ENCODE measurements at places on chromosomes 13 and 19. TPM values are rescaled to one million over a fixed set of nuclear protein-coding genes. Genes with fewer than 3 reads are reported as not detected.
A peak's percentile ranks its signal among the peaks of the same experiment; 100 is the strongest.

WTIP gene
- total RNA-seq = 0.83 TPM

KLF2 gene
- total RNA-seq = 37.5 TPM

METTL21C gene
- not detected for total RNA-seq

PODNL1 gene
- not detected for total RNA-seq

MATK gene
- 28.1 TPM for total RNA-seq

SARS2 gene
- 43.1 TPM for total RNA-seq

HAUS8 gene
- 36.4 TPM for total RNA-seq

MEDAG gene
- total RNA-seq = not detected

CYP2A6 gene
- not detected for total RNA-seq

CASP14 gene
- total RNA-seq = not detected

ZNF414 gene
- 25.7 TPM for total RNA-seq

FFAR3 gene
- total RNA-seq = not detected

LCP1 gene
- total RNA-seq = 869 TPM

GRCh38 chr13:105184201-105184600 is 1351.3 kb downstream of the EFNB2 start:
- no peak for DNase-seq

DNA sequence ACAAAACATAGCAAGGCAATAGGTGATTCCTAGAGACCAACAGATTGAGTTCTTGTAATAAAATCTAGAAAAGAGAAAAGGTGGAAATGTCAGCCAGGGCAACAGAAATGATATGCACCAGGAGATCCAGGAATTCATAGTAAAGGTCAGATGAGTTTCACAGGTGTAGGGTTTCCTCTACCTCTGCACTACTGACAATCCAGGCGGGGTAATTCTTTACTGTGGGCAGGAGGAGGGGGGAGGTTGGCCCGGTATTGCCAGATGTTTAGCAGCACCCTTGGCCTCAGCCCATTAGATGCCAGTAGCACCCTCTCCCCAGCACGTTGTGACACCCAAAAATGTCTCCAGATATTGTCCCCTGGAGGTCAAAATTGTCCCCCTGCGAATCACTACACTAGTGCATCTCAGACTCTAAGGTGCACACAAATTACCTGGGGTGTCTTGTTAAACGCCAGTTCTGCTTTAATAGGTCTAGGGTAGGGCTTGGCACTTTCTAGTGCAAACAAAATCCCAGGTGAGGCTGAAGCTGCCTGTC is 3.5 kb upstream of the UBAC2 start:
- no peak for DNase-seq

- no peak for DNase-seq
These were observed 4.8 kb downstream of the DHDH start for GRCh38 chr19:48938256-48938655.

GRCh38 chr13:113749967-113750366 is 9.1 kb upstream of the TMEM255B start:
- no peak for DNase-seq

DNA sequence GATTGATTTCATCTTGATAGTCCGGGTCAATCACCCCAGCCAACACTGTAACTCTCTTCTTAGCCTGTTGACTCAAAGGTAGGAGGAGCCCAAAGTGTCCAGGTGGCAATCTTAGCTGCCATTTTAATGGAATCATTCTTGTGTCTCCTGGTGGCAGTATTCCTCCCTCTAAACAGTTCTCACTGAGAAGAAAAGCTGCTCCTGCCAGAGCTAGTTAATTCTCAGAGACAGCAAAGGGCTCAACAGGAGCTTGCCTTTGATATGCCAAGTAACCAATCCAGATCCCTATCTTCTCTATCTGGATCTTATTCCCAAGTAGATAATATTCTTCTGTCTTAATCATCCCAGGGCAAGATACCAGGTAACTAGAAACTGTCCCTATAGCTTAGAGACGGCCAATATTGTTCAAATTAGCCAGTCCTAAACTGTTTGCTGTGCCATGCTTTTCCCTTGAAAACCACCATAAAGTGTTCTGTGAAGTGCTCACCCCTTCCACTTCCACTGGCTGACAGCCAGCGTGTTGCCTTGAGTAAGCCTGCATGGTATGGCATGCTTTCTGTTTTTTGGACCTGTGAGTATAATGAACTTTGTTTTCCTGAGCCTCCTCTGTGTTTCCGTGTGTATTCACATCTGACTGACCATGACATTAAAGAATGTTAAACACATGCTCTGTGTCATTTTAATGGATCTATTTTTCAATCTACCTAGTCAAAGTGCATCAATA is 463.7 kb upstream of the SLITRK5 start:
- DNase-seq = no peak

- DNase-seq = no peak
These were observed 8.5 kb upstream of the EEF1AKMT1 start for GRCh38 chr13:20782116-20782708.

DNA sequence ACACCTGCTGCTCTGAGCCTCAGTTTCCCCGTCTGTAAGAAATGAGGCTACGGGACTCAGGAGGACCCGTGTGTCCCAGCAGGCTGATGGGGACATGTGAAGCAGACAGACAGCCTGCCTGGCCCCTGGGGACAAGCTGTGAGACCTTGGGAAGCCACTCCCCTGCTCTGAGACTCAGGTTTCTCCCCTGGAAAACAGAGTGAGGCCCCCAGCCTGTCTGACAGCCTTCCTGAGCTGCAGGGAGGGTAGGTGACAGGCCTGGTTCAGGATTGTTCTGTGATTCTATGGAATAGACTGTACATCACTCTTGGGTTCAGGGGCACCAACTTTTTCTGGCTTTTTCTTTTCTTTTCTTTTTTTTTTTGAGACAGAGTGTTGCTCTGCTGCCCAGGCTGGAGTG is 2.9 kb upstream of the NTF4 start:
- DNase-seq = no peak

- no peak for DNase-seq
These were observed 85.1 kb downstream of the TNFRSF19 start for GRCh38 chr13:23655321-23655720.

GRCh38 chr13:19158526-19159174 is 23.0 kb downstream of the TUBA3C start:
- no peak for DNase-seq

DNA sequence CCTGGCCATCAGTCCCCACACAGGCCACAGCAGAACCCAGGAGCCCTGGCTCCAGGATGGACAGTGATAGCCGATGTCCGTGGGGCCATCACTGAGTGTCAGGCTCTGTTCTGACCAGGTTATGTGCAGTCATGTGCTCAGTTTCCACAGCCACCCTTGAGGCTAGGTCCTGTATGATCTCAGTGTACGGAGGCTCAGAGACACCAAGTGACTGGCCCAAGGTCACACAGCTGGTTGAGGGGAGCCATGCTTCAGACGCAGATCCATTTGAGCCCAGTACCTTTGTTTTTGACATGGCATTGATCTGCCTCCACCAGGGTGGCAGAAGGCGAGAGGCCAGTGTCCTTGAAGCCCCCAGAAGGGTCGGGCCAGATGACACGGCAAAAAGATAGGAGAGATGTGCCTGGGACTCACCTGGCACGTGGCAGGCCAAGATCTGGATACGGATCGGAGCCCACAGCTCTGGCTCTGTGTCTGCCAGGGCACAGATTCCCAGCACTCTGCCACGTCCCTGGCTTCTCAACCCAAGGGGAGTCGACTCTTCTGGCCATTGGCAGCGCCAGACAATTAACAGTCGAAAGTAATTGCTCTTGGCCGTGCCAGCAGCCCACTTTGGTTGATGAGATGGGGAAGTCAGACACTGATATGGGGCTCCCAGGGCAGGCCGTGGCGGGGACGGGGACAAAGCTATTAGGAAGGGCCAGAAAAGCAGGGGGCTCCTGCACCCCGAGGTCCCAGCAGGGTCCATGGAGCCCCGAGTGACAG is 15.6 kb downstream of the EVI5L start:
- DNase-seq = no peak

DNA sequence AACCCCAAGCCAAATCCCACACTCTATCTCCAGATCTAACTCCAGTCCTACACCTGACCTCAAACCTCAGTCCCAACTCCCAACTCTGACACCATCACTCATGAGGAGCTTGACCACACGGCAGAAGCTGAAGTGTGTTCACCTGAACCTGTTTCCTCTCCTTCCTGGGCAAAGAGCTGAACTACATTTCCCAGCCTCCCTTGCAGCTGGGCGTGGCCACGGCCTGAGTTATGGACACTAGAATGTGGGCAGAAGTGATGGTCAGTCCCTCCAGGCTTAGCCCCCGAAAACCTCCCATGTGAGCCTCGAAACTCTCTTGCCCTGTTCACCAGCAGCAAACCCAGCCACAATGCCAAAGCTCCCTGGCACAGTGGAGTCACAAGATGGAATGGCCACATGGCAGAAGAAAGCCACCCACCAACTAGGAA is 19.5 kb upstream of the MEIS3 start:
- DNase-seq = no peak

DNA sequence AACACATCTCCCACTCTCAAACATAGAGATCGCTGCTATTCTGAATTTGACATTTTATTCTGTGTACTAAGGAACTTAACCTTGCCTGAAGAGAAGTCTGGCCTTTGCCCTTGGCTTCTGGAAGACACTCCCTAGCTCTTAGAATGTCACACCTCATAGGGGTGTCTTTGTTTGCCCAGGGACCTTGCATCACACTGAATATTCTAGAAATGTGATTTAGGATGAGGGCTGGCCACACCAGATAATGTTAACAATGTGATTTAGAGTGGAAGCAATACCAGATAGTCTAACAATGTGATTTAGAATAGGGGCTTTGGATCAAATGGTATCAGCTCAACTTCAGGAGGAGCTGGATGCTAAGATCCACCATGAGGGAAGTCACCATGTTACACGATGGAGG is 6.6 kb downstream of the SIGLECL1 start:
- no peak for DNase-seq

DNA sequence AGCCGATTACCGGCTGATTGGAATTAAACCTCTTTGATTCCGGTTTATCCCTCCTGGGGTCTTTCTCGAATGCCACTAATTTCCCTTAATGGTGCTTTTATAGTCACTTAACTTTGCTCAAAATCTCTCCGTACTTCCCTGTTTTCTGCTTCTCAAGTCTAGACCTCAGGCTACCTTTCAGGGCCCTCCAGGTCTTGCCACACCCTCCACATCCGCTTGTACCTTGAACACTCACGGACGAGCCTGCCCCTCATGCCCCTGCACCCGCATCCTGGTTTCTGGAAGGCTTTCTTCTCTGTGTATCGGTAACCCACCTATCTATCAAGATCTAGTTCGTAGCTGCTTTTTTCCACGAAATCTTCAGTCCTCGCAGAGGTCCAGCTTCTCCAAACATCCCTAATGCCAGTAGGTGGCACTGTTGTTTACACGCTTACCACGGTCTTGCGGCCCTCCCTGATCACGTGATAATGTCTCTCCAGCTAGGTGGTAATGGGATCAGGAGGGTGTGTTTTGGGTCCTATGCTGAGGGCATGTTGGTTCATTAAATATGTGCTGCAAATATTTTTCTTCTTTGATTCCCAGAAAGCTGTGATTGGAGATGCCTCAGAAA is 13.8 kb downstream of the ATP12A start:
- no peak for DNase-seq

GRCh38 chr19:44207126-44207803 is 5.1 kb upstream of the ZNF227 start:
- peak; percentile 76 for DNase-seq

GRCh38 chr13:47215736-47216135 is 318.9 kb upstream of the HTR2A start:
- no peak for DNase-seq

DNA sequence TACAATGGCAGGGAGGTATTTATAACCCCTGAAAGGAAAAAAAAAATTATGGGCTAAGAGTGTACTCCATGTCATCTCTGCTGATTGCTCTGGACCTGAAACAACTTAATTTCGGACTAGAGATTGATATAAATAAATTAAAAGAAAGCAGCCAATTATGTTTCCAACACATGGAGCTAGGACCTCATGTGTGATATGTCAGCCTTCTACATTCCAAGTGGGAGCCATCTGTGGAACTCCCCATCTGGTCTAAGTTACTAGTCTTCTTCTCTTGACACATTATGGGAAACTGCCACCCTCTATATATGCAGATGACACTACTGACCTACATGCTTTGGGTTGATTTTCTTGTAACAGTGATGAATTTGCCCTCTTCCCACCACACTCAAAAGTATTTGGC is 86.1 kb downstream of the FLT1 start:
- DNase-seq = no peak

DNA sequence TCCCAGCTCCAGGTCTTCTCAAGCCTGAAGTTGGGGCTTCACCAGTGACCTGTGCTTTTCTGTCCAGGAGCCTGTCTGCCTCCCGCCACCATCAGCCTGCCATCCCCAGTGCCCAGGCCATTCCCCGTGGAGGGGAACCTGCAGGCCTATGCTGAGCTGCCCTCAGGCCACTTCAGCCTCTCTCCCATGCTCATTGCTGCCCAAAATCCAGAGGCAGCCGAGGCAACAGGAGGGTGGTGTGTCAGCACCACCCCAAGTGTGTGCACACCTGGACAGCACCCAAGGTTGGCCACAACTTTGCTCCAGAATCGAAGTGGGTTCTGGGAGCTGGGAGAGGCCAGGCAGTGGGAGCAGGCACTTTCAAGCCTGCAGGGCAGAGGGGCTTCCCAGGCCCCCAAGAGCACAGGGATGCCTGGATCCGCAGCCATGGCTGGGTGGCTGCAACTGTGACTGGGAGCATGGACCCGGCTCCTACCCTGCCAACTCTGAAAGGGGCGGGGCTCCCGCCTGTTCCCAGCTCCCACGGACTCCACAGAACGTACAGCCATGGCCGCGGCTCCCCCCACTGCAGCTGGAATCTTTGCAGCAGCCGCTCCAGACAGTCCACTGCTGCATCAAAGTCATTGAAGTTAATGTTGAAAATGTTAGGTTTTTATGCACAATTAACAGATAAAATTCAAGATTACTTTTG is 1747.0 kb downstream of the OLFM4 start:
- DNase-seq = no peak

DNA sequence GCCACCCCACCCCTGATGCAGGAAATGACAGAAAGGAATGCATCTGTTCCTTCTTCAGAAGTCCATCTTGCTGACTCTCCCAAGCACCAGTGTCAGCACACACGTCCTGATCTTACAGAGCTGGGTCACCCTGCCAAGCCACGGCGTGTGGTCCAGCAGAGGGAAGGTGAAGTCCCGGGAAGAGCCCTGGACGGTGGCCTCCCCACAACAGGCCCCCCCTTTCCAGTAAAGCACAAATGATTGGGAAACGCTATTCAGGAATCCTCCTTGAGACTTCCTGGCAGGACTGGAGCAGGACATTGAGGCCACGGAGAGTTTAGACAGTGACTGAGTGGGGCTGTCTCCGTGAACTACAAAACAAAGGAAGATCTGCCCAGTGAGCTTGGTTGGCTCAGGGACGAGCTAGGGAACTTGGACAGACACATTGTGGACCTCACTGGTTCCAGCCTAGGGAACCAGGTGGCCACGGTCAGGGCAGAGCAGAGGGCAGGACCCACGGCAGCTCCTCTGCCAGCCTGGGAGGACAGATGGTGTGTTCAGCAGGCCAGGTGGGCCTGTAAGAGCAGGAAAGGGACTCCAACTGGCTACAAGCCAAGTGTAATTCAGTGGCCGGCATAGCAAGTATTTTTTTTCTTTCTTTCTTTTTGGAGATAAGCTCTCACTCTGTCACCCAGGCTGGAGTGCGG is 41.7 kb downstream of the ELL start:
- no peak for DNase-seq

DNA sequence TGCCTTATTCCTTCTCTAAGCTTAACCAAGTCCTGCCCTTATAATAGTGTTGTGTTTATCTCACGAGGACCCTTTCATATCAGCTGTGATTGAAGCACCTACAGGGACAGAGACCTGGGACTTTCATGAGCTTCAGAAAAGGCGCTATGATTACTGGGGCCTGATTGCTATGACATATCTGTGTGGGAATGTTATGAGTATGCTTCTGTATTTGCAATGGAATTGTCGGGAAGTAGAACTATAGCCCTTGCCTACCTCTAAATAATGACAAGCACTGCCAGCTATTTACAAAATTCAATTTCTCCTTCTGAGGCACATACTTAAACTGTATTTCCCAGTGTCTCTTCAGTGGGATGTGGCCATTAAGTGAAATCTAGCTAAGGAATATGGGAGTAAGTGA is 191.5 kb downstream of the LHFPL6 start:
- no peak for DNase-seq

Data from CD8-positive, alpha-beta memory T cell (primary cell).